GM04504 (cell line): ENCODE measurements at places on chromosomes 6 and 20.
A peak's percentile ranks its signal among the peaks of the same experiment; 100 is the strongest.

DNA sequence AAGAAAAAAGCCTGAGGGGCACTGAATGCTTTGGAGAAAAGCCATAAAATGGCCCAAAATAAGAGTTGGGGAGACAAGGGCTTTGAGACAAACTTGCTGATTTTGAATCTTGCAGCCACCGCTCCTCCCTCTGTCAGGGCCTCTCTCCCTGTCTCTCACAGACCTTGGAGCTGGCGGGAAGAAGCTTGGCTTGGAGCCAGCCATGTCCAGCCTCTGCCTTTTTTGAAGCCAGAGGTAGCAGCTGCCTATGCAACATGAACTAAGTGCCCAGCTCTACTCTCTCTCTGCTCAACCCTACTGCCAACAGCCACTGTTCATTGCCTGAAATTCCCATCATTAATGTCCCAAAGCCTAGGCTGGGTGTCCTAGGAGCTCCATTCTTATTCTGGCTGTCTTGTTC is 63.7 kb upstream of the CTNNBL1 start:
- DNase-seq = no peak

- DNase-seq = no peak
Observed at GRCh38 chr20:36425166-36425565, 116.2 kb upstream of the MYL9 start.

GRCh38 chr20:23629542-23630391 is 8.0 kb downstream of the CST3 start:
- DNase-seq = no peak

DNA sequence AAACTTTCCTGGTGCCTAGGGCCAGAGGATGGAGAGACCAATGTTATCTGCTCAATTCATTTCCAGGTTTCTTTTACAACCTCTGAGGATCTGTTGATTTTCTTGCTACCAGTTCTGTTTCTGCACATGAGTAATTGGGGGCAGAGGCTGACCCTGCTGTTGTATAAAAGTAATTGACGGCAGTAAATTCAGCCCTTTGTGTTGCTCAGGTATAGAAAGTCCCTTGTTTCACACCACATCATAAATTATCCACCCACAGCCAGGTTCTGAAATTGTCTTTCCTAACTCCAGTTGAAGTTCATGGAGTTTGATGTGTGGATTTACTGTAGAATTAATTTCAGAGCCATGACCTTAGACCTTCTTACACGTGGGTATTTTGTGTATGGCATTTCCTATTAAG is 107.4 kb upstream of the GRIK2 start:
- no peak for DNase-seq

DNA sequence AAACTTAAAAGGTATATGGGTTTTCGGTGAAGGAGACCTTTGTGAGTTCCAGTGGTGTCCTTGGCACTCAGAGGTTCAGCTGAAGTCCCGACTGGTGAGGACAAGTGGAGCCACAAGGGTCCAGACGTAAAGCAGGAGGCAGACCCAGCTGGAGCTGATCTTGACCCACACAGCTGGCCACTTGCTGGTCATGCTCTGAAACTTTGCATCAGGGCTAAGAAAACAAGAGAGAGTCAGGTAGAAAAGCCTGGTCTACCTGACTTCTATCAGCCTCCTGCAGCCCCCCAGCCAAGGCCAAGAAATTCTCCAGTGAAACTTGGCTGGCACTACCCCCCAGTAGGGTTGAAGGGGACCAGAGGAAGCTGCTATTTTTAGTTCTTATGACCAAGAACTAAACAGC is 21.6 kb downstream of the SERINC3 start:
- no peak for DNase-seq

GRCh38 chr6:90492369-90492768 is 94.5 kb downstream of the MAP3K7 start:
- DNase-seq = no peak

GRCh38 chr6:2875359-2876191 is 27.5 kb downstream of the SERPINB9 start:
- no peak for DNase-seq

DNA sequence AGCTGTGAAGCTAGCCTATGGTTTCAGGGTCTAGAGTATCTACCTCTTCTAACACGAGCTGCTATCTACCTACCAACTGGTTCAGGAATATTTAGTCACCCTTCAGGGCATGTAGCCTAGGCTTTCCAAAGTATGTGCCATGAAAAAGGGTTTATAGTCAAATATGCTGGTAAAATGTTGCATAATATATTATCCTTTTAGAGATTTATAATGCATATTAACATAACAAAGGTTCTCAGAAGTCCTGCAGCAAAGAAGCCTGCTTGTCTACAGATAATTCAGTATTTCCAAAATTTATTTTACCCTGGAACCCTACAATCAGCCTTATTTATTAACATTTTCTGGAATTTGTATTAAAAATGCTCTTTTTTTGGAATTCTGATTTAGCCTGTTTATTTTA is 56.0 kb downstream of the PRDM13 start:
- DNase-seq = no peak

DNA sequence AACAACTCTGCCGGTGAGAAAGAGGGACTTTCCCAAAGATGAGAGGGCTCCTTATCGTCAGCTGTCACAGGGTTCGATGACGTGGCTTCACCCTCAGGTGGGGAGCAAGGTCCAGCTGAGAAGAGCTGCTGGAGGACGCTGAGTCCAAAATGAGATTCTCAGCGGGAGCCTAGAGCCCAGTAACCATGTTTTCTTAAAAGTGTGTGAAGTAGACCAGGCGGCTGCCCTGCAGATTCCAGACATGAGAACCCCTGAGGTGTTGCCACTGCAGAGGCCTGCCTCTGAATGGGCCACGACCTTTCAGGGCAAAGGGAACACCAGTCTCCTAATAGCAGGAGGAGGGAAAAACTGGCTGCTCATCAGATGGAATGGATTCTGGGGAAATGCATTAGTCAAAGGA is 375.1 kb downstream of the BTBD9 start:
- no peak for DNase-seq

- DNase-seq = no peak
Observed at GRCh38 chr20:58519940-58520712, 4.9 kb upstream of the APCDD1L start.

- no peak for DNase-seq
Observed at GRCh38 chr20:45323731-45324130, 15.6 kb upstream of the MATN4 start.

GRCh38 chr6:105511639-105512038 is 108.8 kb upstream of the PREP start:
- no peak for DNase-seq

GRCh38 chr20:23095499-23095898 is 9.4 kb upstream of the CD93 start:
- DNase-seq = no peak

- DNase-seq = no peak
Observed at GRCh38 chr20:6664574-6664973, 102.9 kb upstream of the BMP2 start.

DNA sequence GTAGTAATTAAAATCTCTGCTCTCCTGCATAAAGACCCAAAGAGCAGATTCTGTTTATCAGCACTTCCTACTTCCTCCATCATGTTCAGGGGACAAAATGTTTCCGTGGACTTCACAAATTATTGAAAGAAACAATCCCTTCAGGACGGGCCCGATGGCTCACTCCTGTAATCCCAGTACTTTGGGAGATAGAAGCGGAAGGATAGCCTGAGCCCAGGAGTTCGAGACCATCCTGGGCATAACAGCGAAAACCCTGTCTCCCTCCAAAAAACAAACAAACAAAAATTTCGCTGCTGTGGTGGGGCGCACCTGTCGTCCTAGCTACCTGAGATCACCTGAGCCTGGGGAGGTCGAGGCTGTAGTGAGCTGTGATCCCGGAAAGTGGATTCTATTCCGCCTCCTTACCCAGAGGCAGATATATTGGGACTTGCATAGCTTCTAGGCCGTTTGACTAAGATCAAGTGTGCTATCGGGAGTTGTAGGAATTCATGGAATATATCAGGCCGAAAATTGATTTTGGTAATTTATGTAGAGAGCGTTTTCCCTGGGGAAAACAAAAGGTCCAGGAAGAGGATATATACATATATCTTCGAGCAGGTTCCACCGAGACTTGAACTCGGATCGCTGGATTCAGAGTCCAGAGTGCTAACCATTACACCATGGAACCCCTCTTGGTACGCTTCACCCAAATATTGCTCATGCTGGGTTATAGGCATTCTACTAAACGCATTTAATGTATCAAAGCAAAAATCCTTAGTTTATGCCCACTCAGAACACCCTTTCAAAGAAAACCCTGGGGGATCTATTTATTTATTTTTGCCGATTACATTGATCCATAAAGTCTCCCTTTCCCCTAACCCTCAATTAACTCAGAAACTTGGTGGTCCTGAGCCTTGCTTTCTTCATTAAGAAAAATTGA is 74.5 kb upstream of the ZNF184 start:
- DNase-seq = peak; percentile 38

GRCh38 chr6:56437171-56437900 is 190.0 kb upstream of the COL21A1 start:
- no peak for DNase-seq

- DNase-seq = peak; percentile 43
Observed at GRCh38 chr20:39070484-39071231, 108.5 kb downstream of the DHX35 start.

DNA sequence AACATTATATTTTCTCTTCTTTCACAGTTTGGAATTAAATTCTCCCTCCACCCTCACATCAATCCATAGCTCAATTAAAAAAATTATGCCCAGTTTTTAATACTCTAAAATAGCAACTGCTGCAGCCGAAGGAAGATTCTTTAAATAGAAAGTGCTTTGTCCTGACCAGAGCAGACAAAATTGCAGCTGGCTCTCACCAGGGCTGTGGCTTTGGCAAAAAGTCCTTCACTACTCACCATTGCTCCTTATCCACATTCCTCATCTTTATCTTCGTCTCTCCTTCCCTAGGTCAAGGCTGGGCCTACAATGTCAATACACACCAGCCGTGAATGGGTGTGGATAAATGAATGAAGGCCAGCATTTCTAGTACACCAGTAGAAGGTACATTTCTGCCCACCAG is 107.9 kb upstream of the VGLL2 start:
- no peak for DNase-seq

- DNase-seq = no peak
Observed at GRCh38 chr20:37649676-37650370, 44.0 kb upstream of the CTNNBL1 start.

DNA sequence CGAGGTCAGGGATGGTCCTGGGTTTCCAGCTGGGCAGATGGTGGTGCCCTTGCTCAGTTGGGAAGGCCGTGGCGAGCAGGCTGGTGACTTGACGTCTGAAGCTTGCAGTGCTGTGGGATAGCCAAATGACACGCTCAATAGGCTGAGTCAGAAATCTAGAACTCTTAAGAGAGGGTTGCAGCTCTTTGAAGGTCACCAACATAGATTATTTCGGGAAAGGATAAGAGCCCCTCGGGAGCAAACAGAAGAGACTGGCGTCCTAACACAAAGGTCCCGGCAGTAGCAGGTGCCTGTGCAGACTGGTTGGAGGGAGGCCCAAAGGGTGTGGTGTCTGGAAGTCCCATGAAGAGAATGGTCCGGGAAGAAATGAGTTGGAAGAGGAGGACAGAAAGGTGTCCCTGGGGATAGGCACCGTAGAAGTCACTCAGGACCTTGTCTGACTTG is 18.4 kb downstream of the PKIG start:
- no peak for DNase-seq

DNA sequence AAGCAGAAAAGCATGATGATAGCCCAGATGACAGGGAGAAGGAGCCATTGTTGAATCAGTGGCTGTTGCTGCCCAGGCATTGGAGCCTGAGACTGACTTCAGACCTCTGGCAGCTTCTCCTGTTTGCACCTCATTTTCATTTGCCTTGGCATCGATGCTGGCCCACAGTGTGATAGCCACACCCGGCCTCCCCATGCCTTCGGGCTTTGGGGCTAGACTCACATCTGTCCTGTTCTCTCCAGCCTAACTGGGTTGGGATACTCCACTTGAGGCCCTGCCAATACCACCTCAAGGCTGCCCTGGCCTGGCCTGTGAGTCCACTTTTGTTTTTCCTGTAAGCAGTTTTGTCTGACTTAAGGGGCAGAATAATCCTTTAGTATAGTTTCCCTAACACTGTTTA is 140.4 kb downstream of the UST start:
- no peak for DNase-seq

- DNase-seq = no peak
Observed at GRCh38 chr6:87851674-87852299, 149.8 kb upstream of the AKIRIN2 start.

DNA sequence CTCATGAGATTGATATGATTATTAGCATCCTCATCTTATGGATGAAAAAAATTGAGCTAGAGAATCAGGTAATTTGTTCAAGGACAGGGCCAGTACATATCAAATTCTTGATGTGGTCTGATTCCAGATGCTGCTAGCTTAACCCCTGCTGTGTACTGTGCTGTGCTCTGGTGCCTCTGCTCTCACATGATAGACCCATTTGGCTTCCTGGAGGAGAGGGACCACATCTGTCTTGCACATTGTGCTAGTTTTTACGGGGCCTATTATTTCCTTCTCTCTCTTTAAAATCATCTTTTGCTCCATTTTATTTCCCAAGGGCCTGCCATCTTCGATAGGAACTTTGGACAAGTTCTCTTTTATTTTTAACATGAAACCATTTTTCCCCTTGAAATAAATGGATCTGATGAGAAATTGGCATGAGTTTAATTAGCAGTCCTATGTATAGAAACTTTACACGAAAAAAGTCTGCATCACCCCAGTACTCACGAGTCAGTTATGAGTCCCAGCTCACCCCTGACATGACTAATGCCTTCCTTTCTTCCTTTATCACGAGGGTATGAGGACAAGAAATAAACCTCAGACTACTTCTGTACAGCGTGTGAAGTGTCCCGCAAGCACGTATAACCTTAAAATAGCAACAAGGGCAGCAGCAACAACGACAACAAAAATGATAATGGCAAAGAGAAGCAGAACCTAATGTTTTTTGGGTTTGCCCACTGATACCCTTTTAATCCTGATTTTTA is 26.5 kb downstream of the CD109 start:
- peak; percentile 89 for DNase-seq

GRCh38 chr6:46735720-46736031 is 501 bp upstream of the PLA2G7 start:
- no peak for DNase-seq

DNA sequence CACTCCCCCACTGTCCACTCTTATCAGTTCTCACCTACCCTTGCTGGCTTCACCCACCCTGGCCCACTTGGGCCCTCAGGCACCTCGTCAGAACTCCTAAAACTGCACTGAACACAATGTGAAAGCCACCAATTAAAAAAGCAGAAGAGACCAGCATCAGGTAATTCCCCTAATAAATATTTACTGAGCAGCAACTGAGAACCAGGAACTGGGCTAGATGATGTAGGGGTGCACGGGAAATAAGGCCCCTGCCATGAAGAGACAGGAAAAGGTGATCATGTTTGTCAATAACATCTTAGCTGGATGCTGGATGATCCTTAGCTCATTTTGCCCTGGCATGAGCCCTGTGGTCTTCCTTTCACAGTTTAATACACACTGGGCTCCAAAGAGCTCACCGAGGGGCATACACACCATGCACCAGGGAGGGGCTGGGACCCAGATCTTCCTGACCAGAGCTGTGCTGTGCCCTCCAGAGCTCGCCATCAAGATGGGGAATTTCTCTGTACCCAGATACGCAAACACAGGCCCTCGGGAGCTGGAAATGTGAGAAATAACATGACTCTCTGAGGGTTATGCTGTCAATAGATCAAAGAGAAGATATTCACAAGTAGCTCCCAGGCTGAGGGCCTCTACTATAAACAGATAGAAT is 113.6 kb upstream of the SLC22A16 start:
- no peak for DNase-seq

GRCh38 chr20:53866794-53867740 is 203.3 kb downstream of the BCAS1 start:
- no peak for DNase-seq

- no peak for DNase-seq
Observed at GRCh38 chr6:167860550-167861226, 34.0 kb downstream of the AFDN start.

- no peak for DNase-seq
Observed at GRCh38 chr6:107611094-107611810, 121.3 kb downstream of the SOBP start.
